ENCODE measurements at places on chromosomes 6 and 20. TPM values are rescaled to one million over a fixed set of nuclear protein-coding genes. Genes with fewer than 3 reads are reported as not detected.

Gene SYCP2
- total RNA-seq = 4.1 TPM

DNA sequence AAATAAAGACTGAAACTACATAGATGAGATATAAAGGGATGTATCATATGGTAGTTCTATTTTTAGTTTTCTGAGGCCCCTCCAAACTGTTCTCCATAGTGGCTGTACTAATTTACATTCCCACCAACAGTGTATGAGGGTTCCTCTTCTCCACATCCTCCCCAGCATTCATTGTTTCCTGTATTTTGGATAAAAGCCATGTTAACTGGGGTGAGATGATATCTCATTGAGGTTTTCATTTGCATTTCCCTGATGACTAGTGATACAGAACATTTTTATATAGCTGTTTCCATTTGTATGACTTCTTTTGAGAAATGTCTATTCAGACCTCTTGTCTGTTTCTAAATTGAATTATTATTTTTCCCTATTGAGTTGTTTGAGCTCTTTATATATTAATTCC, 229.3 kb downstream of the RFPL4B start:
- DNase-seq = no peak

Gene SLC16A10
- total RNA-seq = 13.6 TPM

Gene CRISP2
- not detected for total RNA-seq

GRCh38 chr20:58196402-58197184, 31.9 kb downstream of the ANKRD60 start:
- DNase-seq = no peak

GRCh38 chr20:52093575-52093974, 98.0 kb downstream of the ZFP64 start:
- DNase-seq = no peak

Data from occipital lobe (tissue), 3 donors.